ENCODE measurements at places on chromosomes 12 and 14. TPM values are rescaled to one million over a fixed set of nuclear protein-coding genes. Genes with fewer than 3 reads are reported as not detected.

OVCH1 gene
- total RNA-seq: 0.19 TPM

FBXO33 gene
- total RNA-seq: 10.6 TPM

DNA sequence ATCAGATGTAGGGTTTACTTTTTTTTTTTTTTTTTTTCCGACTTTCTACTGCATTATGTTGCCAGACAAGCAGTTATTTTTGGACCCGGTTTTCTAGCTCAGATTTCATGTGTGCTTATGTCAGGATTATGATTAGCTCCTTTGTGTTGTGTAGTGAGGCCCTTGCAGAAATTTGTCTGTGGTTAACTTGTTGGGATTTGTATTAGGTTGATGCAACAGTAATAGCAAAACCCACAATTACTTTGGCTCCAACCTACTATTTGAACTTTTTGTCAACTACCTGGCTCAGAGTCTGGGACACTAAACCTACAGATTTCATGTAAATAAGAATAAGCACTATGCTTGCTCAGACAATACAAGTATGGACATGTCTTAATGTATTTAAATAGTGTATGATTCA lies 44.1 kb upstream of the KCNJ8 start:
- no peak for ATAC-seq

DNA sequence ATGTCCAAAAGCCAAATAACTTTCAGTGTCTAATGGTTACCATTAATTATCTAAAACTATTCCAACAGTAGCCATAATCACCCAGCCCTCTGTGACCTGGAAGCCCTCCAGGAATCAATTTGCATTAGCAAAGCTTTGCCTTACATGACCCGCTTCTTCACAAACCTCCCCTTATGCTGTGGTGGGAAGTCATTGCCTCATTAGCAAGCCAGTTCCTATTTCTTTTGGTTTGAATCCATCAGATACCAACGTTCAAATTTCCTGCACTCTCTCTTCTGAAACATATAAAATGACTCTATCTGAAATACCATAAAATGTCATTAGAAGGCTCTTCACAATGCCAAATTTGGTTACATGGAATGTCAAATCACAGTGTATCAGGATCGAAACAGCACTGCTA lies 268.3 kb upstream of the PRKD1 start:
- ATAC-seq: peak; percentile 22

GRCh38 chr12:101229841-101230241 lies 19.8 kb upstream of the SLC5A8 start:
- ATAC-seq: no peak

DNA sequence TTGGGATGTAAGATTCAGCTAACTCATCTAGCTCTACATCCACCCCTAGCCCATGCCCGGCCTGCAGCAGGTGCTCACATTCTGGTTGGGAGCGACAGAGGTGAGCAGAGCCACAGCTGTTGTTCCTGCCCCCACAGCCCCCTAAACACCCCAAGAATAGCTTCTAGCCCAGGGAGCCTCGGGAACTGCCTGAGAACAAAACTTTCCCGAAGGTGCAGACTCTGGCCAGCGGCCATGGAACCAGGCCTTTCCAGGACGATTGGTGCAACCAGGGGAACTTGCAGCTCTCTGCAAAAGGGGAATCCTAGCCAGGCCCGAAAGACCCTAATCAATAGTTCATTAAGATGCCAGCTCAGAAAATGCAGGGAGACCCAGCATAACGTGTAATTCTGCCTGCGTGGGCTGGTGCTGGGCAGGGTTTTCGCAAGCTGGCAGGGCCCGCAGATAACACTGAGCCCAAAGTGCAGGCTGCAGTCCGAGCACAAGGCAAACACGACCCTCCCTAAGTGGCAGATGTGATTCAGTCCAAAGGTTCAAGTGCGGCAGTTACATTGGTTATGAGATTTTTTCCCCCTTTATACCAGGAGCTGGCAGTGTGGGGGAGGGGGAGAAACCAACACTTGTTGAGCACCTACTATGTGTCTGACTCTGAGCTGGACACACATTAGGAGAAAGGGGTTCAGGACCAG lies 122.5 kb upstream of the MAP1LC3B2 start:
- ATAC-seq: no peak
